ENCODE measurements at places on chromosomes 5 and 9. TPM values are rescaled to one million over a fixed set of nuclear protein-coding genes. Genes with fewer than 3 reads are reported as not detected.
A peak's percentile ranks its signal among the peaks of the same experiment; 100 is the strongest.

GRCh38 chr9:134548618-134549017, 93.0 kb upstream of the COL5A1 start:
- H3K36me3 ChIP-seq, result no peaks in the 10 kb centered on the region
- H3K27ac ChIP-seq, result no peak overlapping the region
- no peak overlapping the region for H3K4me3 ChIP-seq

GRCh38 chr5:61139931-61140330, 22.3 kb downstream of the SMIM15 start:
- H3K27ac ChIP-seq, result no peak overlapping the region
- H3K4me3 ChIP-seq, result no peak overlapping the region
- DNase-seq, result no peak
- H3K27me3 ChIP-seq, result no peaks in the 10 kb centered on the region

DNA sequence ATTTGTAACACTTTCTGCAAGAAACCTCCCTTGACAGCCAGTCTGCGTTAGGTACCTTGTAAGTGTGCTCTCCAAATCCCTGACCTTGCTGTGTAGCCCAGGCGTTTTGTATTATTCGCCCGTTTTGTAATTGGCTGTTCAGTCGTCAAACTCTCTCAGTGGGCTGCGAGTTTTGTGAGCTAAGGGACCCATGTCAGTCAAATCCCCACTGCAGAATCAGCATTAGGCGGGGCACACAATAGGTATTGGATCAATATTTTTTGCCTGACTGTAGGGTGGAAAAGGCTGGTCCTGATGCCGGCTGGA, 665 bp downstream of the DNAJC18 start:
- H3K4me1 ChIP-seq, result peaks cover 25% of the 10 kb centered on the region
- no peaks in the 10 kb centered on the region for H3K36me3 ChIP-seq
- DNase-seq, result no peak
- no peaks in the 10 kb centered on the region for H3K27me3 ChIP-seq
- H3K4me3 ChIP-seq, result peak overlapping the region; percentile 89
- no peak overlapping the region for H3K27ac ChIP-seq

The SLC25A48 gene
- total RNA-seq, result not detected

- peak overlapping the region; percentile 62 for H3K4me3 ChIP-seq
- no peak for DNase-seq
- no peaks in the 10 kb centered on the region for H3K27me3 ChIP-seq
- no peaks in the 10 kb centered on the region for H3K36me3 ChIP-seq
- H3K4me1 ChIP-seq, result peaks cover 15% of the 10 kb centered on the region
Measured at GRCh38 chr5:74866596-74867162, 492 bp upstream of the FAM169A start.

DNA sequence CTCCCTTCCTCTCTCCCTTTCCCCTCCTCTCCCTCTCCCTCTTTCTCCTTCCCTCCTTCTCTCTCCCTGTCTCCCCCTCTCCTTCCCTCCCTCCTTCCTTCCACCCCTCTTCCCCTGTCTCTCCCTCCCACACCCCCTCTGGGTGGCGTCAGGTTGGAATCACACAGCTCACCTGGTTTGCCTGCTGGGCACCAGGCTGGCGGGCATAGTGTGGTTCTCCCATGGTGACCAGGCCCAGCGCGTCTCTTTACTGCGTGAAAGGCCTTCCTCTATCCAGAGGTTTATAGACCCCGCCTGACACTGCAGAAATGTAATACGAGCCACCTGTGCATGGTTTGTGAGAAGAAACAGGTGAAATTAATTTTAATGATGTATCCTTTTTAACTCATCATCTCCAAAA, 76.2 kb downstream of the MRPL36 start:
- DNase-seq, result no peak
- H3K4me3 ChIP-seq, result no peak overlapping the region
- peaks cover 4% of the 10 kb centered on the region for H3K27me3 ChIP-seq

DNA sequence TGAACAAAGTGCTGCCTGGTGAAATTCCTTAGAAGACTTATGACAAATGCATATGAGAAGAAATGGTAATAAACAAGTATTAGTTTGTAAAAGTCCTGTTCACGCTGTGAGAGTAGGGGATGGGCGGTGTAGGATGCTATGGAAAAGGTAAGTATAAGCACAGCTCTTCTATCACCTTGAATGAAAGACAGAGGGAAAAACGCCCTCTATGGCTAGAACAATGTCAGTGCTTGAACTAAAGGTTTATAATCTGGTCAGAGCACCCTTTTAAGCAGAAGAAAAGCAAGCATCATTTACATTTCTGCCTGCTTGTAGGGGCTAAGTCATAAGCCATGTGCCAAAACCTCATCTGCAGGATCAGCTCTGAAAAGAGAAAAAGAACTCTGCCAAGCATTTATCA, 115.2 kb downstream of the LHFPL2 start:
- H3K4me1 ChIP-seq, result no peaks in the 10 kb centered on the region
- no peaks in the 10 kb centered on the region for H3K27me3 ChIP-seq
- H3K4me3 ChIP-seq, result no peak overlapping the region
- no peak for DNase-seq
- no peaks in the 10 kb centered on the region for H3K36me3 ChIP-seq
- no peak overlapping the region for H3K27ac ChIP-seq

The OR2S2 gene
- total RNA-seq, result not detected

GRCh38 chr5:154133591-154133990, 56.9 kb upstream of the GALNT10 start:
- peaks cover under 1% of the 10 kb centered on the region for H3K27me3 ChIP-seq
- DNase-seq, result no peak
- H3K27ac ChIP-seq, result no peak overlapping the region
- H3K36me3 ChIP-seq, result no peaks in the 10 kb centered on the region
- H3K4me3 ChIP-seq, result no peak overlapping the region
- no peaks in the 10 kb centered on the region for H3K4me1 ChIP-seq

The MGAT1 gene
- 60.2 TPM for total RNA-seq

GRCh38 chr5:82816926-82817325, 260.3 kb downstream of the TMEM167A start:
- H3K4me1 ChIP-seq, result no peaks in the 10 kb centered on the region
- DNase-seq, result no peak
- H3K27ac ChIP-seq, result no peak overlapping the region

- DNase-seq, result no peak
- H3K36me3 ChIP-seq, result no peaks in the 10 kb centered on the region
- no peak overlapping the region for H3K4me3 ChIP-seq
- no peaks in the 10 kb centered on the region for H3K4me1 ChIP-seq
Measured at GRCh38 chr5:89128906-89129625, 246.1 kb upstream of the MEF2C start.

DNA sequence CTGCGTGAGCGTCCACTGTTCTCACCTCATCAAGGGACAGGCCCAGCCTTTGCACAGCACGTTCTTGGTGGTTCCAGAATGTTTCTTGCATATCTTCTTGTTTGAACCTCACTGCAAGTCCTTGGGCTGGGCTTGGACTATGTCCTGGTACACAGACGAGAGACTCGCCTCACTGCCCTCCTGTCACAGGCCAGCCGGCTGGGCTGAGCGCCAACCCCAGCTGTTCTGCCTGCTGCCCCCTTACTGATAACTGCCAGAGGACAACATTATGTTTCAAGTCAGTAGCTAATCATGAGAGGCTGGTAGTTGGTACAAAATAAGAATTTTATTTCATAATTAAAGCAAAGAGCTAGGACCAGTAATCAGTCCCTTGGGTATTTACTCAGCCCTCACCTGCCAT, 52.8 kb upstream of the LRRTM2 start:
- H3K4me3 ChIP-seq, result no peak overlapping the region
- H3K27ac ChIP-seq, result no peak overlapping the region
- H3K36me3 ChIP-seq, result peaks cover 14% of the 10 kb centered on the region
- no peaks in the 10 kb centered on the region for H3K4me1 ChIP-seq
- no peaks in the 10 kb centered on the region for H3K27me3 ChIP-seq

- peaks cover 11% of the 10 kb centered on the region for H3K27me3 ChIP-seq
- no peaks in the 10 kb centered on the region for H3K36me3 ChIP-seq
Measured at GRCh38 chr5:78518365-78519197, 130.0 kb downstream of the LHFPL2 start.

GRCh38 chr9:134461426-134461982, 135.2 kb downstream of the RXRA start:
- H3K4me3 ChIP-seq, result no peak overlapping the region
- no peak for DNase-seq
- no peaks in the 10 kb centered on the region for H3K36me3 ChIP-seq
- H3K27me3 ChIP-seq, result peaks cover 6% of the 10 kb centered on the region

- peaks cover 24% of the 10 kb centered on the region for H3K27me3 ChIP-seq
- no peak overlapping the region for H3K27ac ChIP-seq
- H3K4me1 ChIP-seq, result peaks cover 3% of the 10 kb centered on the region
- DNase-seq, result no peak
- H3K4me3 ChIP-seq, result no peak overlapping the region
Measured at GRCh38 chr9:131013771-131014676, 5.0 kb downstream of the LAMC3 start.

GRCh38 chr5:168950241-168950951, 350.5 kb downstream of the SLIT3 start:
- no peak overlapping the region for H3K27ac ChIP-seq
- H3K36me3 ChIP-seq, result no peaks in the 10 kb centered on the region
- H3K27me3 ChIP-seq, result no peaks in the 10 kb centered on the region
- no peak for DNase-seq
- no peak overlapping the region for H3K4me3 ChIP-seq

DNA sequence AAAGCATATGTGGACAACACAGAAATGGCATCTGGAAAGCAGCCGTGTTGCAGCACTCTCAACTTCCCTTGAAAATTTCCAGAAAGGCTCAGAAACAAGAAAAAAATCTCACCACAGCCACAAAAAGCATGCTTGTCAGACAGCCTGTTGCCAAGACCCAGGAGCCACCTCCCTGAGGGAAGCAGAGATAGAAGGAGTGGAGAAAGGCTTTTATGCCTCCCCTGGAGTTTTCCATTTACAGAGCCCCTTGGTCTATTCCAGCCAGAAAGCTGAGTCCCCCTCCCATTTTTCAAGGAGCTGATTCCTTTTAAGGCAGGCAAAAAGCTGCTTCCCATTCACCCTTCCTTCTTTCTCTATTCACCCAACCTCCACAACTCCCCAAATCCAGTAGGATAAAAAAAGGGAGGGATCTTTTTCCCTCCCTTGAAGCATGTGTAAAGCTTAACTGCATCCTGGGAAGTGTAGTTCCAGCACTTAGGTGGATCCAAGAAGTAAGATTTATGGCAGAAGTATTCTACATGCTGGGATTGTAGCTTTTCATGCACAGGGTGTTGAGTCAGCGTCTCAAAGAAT, 37.1 kb upstream of the PALM2AKAP2 start:
- H3K27me3 ChIP-seq, result peaks cover 5% of the 10 kb centered on the region
- no peaks in the 10 kb centered on the region for H3K4me1 ChIP-seq
- H3K27ac ChIP-seq, result no peak overlapping the region
- no peaks in the 10 kb centered on the region for H3K36me3 ChIP-seq
- no peak overlapping the region for H3K4me3 ChIP-seq

GRCh38 chr5:143019157-143019556, 249.0 kb downstream of the ARHGAP26 start:
- no peaks in the 10 kb centered on the region for H3K27me3 ChIP-seq
- peaks cover 10% of the 10 kb centered on the region for H3K4me1 ChIP-seq
- DNase-seq, result no peak
- H3K4me3 ChIP-seq, result no peak overlapping the region

GRCh38 chr5:76165711-76166374, 82.7 kb downstream of the SV2C start:
- H3K4me3 ChIP-seq, result no peak overlapping the region
- H3K4me1 ChIP-seq, result no peaks in the 10 kb centered on the region
- no peaks in the 10 kb centered on the region for H3K27me3 ChIP-seq
- no peak for DNase-seq
- H3K36me3 ChIP-seq, result no peaks in the 10 kb centered on the region

DNA sequence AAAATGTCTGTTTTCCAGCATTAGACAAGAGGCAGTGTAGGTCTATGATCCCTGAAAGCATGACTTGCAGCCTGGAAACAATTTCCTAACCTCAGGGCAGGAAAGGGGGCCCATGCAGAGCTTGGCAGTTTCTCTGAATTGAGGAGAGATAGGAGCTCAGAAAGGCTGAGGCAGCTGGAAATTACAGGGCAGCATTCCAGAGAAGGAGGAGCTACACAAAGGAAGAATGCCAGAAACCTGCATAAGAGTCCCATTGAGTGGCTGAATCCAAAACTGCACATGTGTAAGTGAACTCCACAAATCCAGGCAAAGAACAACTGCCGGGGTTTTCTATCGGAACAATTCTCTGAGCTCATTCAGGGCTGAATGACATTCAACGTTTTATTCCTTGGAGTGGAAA, 346.8 kb downstream of the PIK3R1 start:
- no peak for DNase-seq
- no peaks in the 10 kb centered on the region for H3K4me1 ChIP-seq
- H3K36me3 ChIP-seq, result no peaks in the 10 kb centered on the region
- H3K4me3 ChIP-seq, result no peak overlapping the region

The SLC22A4 gene
- 0.22 TPM for total RNA-seq

The OTP gene
- total RNA-seq, result not detected

- peaks cover 7% of the 10 kb centered on the region for H3K4me1 ChIP-seq
- H3K27ac ChIP-seq, result no peak overlapping the region
Measured at GRCh38 chr9:97398999-97399758, 12.7 kb upstream of the TDRD7 start.

The SLC25A46 gene
- total RNA-seq, result 16.1 TPM

DNA sequence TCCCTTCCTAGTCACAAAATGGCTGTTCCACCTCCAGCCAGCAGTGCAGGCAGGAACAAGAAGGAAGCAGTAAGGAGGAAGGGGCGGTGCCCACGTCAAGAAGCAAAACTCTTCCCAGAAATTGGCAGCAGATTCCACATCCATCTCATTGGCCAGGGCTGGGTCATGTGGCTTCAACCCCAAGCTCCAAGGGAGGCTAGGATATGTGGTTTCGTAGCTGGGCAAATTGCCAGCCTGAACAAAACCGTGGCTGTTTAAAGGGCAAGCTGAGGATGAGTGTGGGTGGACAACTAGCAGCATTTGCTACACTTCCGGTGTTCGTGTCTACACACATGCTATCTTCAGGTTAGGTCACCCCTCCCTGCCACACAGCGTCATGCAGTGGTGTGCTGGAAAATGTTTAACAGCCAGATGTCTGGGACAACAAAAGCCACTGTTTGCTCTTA, 92.1 kb upstream of the MAP1B start:
- H3K4me1 ChIP-seq, result no peaks in the 10 kb centered on the region
- DNase-seq, result no peak
- H3K4me3 ChIP-seq, result no peak overlapping the region
- H3K27me3 ChIP-seq, result no peaks in the 10 kb centered on the region
- H3K36me3 ChIP-seq, result no peaks in the 10 kb centered on the region

The ZNF300 gene
- 3.0 TPM for total RNA-seq

The COL15A1 gene
- total RNA-seq, result not detected

DNA sequence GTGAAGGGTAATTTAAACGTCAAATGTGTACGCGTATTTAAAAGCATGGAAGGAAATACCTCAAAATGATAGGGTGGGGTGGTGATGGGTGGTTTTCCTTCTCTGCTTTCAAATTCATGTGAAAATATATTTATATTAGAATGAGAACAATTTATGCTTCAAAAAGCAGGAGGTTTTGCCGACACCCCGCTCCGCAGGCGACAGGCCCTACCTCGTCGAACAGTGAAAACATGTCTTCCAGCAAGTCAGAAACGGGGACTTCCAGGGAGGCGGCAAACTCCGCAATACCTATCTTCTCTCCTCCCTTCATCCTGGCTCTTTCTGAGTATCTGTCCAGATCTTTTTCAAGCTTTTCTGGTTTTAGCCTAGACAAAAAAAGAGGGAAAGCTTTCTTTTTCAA, 28.5 kb upstream of the SLC6A3 start:
- peak; percentile 10 for DNase-seq
- H3K36me3 ChIP-seq, result peaks cover 53% of the 10 kb centered on the region
- no peak overlapping the region for H3K27ac ChIP-seq
- no peak overlapping the region for H3K4me3 ChIP-seq
- H3K27me3 ChIP-seq, result no peaks in the 10 kb centered on the region

The FOXD4L6 gene
- not detected for total RNA-seq

The MTX3 gene
- total RNA-seq, result 25.6 TPM

GRCh38 chr5:169126481-169127021, 174.4 kb downstream of the SLIT3 start:
- peaks cover 3% of the 10 kb centered on the region for H3K27me3 ChIP-seq
- no peaks in the 10 kb centered on the region for H3K36me3 ChIP-seq
- no peak overlapping the region for H3K27ac ChIP-seq
- no peaks in the 10 kb centered on the region for H3K4me1 ChIP-seq
- DNase-seq, result no peak
